ENCODE measurements at places on chromosomes 12 and 14.

GRCh38 chr12:78315028-78315427 lies 484.3 kb downstream of the NAV3 start:
- DNase-seq = no peak

DNA sequence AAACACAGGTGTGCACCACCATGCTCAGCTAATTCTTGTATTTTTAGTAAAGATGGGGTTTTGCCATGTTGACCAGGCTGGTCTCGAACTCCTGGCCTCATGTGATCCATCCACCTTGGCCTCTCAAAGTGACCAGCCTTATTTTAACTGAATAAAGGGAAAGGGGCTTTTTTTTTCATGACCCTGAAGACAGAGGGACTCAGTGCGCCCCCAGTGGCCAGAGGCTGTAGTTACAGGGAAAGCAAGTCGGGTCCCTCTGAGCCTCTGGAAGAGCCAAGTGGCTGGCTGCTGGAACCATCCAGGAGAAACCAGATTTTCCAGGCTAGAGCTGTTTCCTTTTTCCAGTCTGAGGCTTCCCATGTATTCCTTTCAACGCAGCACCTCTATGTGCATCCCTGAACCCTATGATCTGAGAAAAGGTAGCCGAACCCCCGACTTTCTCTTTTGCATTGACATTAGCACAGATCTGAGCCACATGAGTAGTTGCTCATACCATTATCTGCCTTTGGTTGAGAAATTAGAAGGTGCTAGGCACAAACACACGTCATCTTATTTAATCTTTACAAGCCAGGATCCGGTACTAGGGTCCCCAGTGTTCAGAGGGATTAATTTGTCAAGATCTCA lies 342.7 kb downstream of the CACNA1C start:
- peak; percentile 47 for DNase-seq

DNA sequence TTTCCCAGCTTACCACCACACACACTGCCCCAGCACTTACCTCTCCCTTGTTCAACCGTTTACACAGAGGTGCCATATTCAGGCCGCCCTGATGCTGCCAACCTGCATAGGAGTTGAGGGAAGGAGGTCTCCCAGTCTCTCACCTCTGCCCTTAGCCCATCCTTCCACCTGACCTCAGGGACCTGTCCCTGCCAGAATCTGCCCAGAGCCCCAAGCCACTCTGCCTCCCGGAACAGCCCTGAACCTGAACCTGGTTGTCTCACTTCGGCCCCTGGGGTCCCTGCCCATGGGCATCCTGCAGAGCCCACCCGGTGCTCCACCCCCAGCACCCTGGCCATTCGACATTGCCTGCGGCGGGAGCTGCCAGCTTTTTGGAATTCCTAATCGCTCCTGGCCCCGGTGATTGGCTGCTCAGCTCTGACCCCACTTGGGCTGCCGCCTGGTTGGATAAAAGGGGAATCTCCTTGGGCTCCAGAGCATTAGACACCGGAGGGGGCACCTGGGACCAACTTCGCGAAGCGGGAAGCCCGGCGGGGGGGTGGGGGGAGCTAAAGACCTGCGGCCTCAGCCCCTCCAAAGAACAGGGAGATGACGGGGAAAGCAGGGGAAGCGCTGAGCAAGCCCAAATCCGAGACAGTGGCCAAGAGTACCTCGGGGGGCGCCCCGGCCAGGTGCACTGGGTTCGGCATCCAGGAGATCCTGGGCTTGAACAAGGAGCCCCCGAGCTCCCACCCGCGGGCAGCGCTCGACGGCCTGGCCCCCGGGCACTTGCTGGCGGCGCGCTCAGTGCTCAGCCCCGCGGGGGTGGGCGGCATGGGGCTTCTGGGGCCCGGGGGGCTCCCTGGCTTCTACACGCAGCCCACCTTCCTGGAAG lies at the start of gene VSX2:
Gene VSX2, plus strand, starts transcription at position 476 of the 874 bp plus-strand sequence. Its CDS starts 113 bp downstream, at position 589.
- DNase-seq = no peak

DNA sequence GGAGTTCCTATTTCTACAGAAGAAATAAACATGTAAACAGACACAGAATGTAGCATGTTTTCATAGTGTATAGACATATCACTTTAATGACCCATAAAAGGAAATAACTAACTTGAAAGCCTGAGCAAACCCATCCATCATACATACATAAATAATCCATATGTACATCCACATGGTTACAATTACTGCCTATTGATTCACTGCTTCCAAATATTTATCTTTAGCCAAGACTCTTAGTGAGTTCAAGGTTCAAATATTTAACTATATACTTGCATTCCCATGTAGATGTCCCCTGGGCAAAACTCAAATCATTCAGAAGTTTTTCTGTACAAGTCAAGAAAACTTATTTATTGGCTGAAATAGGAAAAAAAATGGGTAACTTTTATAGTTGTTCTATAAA lies 95.4 kb downstream of the CCER1 start:
- no peak for DNase-seq

- no peak for DNase-seq
These were observed 32.3 kb downstream of the DIO3 start for GRCh38 chr14:101593411-101594238.

- no peak for DNase-seq
These were observed 1.3 kb downstream of the SSH1 start for GRCh38 chr12:108856170-108856427.

DNA sequence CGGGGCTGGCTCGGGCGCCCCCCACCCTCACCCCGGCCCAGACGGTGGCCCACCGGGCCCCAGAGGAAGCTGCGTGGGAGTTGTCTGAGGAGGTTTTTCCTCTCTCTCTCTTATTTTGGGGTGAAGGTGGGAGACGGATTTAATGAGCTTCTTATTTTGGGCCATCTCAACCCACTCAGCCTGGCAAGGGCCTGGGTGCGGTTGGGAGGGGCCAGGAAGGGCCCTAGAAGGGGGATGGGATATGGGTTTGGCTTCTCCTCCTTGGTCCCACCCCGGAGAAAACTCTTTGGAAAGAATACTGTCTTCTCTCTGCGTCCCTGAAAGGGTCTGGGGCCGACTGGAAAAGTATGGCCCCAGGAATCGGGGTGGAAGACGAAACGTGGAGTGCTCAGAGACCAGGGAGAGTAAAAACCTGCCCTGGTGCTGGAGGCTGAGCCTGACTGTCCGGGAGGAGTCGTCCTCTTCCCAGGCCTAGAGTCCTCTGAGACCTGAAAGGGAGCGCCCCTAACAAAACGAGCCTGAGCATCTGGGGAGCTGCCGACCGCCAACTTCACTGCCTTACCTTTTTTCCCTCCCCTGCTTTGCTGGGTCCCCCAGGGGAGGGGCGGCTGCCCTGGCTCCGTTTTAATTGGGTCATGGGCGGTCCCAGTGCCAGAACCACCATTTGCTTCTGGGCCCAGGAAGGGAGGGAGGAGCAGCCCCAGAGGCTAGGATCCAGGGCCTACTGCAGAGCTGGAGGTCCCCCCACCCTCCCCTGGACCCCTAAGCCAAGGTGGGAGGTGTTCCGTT lies 1.6 kb downstream of the MMP14 start:
- no peak for DNase-seq

DNA sequence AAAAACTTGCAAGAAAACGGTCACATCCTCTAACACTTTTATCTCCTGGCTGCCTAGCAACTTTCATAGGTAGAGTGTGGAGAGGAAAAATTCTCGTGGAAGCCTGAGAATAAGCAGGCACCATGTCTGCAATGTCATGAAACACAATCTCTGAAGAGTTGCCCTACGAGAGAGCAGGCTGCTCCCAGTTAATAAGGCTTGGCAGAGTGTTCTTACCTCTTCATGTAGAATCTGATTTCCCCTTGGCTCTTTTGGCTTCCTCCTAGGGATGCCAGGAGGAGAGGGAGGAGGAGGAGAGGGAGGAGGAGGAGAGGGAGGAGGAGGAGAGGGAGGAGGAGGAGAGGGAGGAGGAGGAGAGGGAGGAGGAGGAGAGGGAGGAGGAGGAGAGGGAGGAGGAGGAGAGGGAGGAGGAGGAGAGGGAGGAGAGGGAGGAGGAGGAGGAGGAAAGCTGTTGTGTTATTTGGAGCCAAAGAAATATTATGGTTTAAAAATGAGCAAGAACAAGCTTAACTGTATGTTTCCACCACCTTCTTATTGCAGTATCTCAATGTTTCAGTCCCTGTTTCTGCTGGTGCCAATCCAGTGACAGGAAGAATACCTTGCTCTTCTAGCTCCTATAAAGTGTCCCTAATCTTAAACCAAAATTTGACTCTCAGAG lies 52.9 kb downstream of the EGLN3 start:
- no peak for DNase-seq

GRCh38 chr14:89000007-89000942 lies 175.8 kb downstream of the TTC8 start:
- no peak for DNase-seq

GRCh38 chr12:132020292-132020691 lies 70.5 kb downstream of the EP400 start:
- DNase-seq = no peak

- DNase-seq = no peak
These were observed 19.0 kb downstream of the PRPF40B start for GRCh38 chr12:49642370-49642802.

DNA sequence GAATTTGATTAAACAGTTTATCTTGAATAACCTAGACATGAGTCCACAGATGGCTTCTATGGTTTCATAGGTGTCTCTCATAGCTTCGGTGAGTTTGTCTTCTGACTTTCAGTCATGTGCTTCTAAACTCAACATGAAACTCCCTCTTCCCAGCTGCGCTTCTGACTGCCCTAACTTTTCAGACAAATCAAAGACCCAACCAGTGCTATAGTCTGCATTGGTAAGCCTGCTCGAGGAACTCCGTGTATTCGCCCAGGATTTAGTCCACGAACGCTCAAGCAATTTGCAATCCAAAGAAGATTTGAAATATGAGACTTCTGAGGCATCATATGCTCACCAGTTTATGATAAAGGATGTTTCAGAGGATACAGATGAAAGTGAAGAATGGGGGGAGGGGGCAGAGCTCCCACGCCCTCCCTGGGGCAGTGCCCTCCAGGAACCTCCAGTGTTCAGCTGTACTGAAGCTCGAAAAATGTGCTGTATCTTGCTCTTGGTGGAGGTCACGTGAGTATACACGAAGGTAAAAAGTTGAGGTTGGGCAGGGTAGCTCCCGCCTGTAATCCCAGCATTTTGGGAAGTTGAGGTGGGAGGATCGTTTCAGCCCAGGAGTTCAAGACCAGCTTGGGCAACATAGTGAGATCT lies 5.2 kb upstream of the RILPL2 start:
- DNase-seq = peak; percentile 61

DNA sequence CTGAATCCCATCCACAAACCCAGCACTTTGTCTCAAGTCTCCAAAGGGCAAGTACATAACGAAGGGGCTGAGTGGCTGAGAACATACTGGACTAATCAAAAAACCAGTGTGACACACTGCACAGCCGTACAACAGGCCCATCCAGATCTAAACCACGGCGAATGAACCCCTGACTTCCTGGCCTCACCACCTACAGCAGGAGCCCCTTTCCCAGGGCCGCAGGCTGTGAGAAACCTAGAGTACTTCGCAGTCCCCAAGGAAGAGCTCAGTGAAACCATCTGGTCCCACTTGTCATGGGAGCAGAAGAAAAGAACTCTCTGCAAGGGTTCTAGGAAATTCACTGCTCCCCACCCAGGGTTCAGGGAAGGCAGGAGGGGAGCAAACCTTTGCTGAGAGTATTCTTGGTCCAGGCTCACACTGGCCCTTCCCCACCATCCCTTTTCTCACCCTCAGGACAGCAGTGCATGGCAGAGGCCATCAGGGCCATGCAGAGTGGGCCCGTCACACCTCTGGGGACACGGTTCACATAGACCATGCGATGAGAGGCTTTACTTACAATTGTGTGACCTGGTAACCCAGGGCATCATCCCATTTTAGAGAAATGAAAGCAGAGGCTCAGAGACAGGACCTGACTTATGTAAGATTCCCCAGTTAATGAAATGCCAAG lies 192.8 kb downstream of the BCL11B start:
- DNase-seq = no peak

DNA sequence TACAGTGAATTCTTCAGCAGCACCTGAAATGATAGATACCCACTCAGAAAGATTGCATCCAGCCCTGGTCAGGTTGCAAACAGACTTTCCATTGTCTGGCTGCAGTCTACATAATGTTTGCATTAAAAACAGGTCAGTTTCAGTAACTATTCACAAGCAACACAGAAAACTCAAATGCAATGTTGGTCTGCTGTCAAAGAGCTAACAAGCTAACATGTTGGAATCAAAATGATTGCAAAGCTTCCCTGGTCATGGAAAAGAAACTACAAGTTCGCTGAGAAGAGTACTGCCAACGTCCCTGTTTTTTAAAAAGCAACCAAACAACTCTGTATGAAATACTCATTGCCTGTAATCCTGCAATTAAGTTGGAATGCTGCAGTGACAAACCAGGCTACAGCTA lies 374.7 kb downstream of the ADAMTS20 start:
- DNase-seq = no peak

GRCh38 chr12:42178101-42178500 lies 33.4 kb upstream of the GXYLT1 start:
- no peak for DNase-seq

- DNase-seq = no peak
These were observed 23.7 kb upstream of the YLPM1 start for GRCh38 chr14:74739293-74740030.

DNA sequence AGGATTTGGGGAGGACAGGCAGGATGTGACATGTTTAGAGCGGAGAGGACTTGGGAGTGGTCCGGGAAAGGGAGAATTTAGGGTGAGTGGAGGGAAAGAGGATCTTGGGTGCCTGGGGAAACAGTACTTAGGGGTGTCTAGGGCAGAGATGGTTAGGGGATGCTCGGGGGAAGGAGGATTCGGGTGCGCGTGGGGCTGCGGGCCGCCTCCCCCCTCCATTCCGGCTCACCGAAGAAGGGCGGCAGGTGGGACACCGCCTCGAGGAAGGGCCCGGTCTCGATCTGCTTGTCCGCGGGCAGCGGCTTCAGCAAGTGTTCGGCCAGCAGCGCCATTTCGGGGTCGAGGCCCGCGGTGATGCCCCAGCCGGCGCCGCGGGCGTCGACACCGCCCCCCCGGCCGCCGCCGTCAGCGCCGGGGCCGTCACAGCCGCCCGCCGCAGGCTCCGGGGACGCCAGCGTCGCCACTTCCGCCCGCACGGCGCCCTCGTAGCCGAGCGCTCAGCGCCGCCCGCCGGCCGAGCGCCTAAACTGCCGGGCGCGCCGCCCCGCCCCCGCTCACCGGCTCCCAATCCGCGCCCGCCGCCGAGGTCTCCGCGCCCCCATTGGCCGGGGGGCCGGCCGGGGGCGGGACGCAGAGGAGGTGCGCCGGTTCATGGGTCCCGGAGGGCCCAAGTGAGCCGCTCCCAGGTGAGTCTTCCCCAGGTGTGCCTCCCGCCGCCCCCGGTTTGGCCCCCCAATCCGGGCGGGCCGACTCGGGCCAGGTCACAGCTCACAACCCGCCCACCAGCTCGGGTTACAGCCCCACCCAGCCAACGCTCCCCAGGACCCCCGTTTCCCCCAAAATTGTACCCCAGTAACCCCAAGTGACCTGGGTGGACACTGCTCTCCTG lies at the start of gene GLTP:
Gene GLTP, minus strand, starts transcription at position 499 of the 889 bp plus-strand sequence. Its CDS starts 167 bp downstream, at position 332.
- peak; percentile 98 for DNase-seq

GRCh38 chr12:49825360-49825970 lies 2.7 kb downstream of the NCKAP5L start:
- DNase-seq = no peak

GRCh38 chr14:89652352-89652751 lies 235.3 kb upstream of the FOXN3 start:
- DNase-seq = no peak

DNA sequence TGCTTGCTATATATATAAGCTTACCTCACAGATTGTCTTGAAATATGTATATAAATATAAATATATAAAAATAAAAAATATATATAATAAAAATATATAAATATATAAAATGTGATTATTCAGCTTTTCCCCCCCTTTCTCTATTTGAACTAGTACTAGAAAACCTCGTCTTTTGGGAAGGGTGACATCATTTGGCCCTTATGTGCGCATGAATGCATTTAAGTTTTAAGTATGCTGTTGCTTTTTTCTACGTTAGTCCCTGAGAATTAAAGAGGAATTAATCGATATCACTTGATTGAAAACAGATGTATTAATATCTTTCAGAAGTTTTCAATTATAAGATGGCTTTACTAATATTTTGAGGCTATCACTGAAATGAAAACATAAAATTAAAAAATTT lies 69.9 kb downstream of the RAD51B start:
- DNase-seq = no peak

Measured in GM20000 (cell line).